ENCODE measurements at places on chromosomes 12 and 14. TPM values are rescaled to one million over a fixed set of nuclear protein-coding genes. Genes with fewer than 3 reads are reported as not detected.

Gene OTOGL
- 0.79 TPM for total RNA-seq

Gene GPR137C
- total RNA-seq: 0.65 TPM

DNA sequence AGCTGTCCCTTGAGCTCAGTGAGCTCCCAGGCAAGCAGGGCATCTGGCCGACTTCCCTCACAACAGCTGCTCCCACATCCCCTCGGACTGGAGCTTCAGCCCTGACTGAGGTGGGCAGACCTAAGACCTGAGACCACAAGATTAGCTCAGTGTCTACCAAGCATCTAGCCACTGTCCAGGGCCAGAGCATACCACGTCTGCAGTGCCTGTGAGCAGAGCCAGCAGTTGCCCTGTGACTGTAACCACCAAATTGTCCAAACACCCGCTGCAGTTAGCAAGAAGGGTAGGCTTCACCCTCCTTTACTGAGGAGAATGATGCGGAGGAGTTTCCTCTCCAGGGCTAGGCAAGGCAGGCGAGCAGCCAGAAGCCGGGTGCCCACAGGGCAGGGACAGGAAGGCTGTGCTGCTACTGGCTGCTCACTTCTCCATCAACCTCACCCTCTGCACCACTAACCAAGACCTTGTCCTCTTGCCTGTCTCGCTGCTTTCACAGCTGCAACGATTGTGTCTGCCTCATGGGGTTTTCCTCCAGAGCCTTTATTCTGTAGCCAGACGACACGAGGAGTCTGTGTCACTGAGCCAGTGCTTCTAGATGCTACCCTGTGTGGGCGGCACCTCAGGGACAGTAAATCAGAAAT lies 53.9 kb downstream of the ANAPC7 start:
- no peak for DNase-seq

DNA sequence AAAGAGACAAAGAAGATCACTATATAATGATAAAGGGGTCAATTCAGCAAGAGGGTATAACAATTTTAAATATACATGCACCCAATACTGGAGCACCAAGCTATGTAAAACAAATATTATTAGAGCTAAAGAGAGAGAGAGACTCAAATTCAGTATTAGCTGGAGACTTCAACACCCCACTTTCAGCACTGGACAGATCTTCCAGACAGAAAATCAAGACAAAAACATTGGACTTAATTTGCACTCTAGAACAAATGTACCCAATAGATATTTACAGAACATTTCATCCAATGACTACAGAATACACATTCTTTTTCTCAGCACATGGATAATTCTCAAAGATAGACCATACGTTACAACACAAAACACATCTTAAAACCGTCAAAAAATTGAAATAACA lies 81.0 kb downstream of the KLHL28 start:
- no peak for DNase-seq

DNA sequence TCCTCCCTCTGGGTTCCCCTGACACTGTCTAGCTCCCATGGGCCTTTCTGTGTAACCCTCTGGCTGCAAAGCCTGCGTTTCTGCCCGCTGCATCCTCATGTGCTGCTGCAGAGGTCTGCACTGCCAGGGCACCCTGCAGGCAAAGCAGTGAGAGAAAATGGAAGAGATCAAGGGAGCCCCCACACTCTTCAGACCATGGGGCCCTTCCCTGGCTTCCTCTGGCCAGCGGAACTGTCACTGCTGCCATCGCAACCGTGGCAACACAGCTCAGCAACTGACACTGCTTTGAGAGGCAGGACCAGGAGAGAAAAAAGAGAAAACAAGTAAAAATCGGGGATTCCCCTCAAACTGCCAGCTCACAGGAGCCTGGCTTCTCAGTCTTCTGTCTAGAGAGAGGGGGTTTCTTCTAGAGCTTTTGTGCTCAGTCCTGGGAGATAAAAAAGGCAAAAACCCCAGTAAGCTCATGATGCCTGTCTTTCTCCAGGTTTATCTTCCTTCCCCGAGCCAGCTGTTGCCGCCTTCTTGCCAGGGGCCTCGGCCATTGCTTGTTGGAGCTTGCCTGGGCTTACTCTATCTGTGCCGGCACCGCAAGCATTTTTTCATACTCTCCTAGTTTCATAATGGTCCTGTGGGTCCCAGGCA lies 38.9 kb downstream of the C14orf132 start:
- DNase-seq: no peak

- DNase-seq: no peak
Observed at GRCh38 chr14:73027546-73027945, 640 bp upstream of the ZFYVE1 start.

All from suprapubic skin (tissue), 4 donors.